ENCODE measurements at places on chromosomes 5 and 9.

DNA sequence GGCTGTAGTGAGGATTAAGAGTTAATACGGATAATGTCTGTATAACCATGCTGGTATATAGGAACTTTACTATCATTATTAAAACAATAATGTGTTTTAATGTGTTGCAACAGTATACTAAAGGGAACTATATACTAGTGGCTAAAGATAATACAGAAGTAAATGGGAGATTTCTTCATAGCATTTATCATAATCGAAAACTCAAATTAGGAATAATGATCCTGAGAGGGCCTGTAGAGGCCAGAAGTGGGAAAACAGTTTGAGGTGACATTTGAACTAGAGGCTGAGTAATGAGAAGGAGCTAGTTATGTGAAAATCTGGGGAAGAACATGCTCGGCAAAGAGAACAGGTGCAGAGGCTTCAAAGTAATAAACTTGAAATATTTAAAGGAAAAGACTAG lies 2.9 kb downstream of the TCERG1 start:
- no peak for DNase-seq

DNA sequence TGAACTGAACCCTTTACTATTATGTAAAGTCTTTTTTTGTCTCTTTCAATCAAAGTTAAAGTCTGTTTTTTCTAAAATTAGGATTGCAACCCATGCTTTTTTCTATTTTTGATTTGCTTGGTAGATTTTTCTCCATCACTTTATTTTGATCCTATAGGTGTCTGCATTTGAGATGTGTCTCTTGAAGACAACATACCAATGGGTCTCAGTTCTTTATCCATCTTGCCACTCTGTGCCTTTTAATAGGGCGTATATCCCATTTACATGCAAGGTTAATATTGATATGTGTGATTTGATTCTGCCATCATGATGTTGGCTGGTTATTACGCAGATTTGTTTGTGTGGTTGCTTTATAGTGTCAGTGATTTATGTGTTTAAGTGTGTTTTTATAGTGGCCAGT lies 436.0 kb upstream of the SEMA6A start:
- DNase-seq, result no peak

- no peak for DNase-seq
These were observed 332.3 kb downstream of the NPR3 start for GRCh38 chr5:33043343-33043997.

DNA sequence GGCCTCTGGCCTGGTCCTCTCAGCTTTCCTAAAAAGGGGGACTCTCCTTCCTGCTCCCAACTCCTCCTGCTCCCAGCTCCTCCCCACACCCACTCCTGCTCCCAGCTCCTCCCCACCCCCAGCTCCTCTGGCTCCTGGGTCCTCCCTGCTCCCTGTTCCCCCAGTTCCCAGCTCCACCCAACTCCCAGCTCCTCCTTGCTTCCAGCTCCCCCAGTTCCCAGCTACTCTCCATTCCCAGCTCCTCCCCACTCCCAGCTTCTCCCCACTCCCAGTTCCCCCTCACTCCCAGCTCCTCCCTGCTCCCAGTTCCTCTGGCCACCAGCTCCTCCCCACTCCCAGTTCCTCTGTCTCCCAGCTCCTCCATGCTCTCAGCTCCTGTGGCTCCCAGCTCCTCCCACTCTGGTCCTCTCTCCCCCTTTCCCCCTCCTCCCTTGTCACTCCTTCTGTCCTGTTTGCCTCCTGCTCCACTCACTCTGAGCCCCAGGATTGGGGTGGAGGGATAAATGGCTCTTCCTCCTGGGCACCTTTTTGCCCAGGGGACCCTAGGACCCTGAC lies 75.7 kb downstream of the KCNT1 start:
- no peak for DNase-seq

DNA sequence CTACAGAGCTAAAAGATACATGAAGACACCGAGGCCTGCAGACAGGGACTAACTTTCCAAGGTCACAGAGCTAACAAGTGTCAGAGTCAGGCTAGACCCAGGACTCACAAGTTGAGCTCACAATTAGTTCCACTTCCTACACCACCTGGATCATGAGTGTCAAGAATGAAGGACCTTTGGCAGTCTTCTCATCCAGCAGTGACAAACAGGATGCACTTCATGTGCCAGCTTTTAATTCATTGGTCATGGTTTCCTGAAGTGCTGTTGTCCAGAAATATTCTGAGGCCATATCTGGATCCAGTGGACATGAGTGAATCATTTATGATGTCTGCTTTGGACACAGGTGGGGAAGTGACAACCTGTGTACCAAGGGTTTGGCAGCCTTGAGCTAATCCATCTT lies 77.4 kb downstream of the KCNIP1 start:
- no peak for DNase-seq

DNA sequence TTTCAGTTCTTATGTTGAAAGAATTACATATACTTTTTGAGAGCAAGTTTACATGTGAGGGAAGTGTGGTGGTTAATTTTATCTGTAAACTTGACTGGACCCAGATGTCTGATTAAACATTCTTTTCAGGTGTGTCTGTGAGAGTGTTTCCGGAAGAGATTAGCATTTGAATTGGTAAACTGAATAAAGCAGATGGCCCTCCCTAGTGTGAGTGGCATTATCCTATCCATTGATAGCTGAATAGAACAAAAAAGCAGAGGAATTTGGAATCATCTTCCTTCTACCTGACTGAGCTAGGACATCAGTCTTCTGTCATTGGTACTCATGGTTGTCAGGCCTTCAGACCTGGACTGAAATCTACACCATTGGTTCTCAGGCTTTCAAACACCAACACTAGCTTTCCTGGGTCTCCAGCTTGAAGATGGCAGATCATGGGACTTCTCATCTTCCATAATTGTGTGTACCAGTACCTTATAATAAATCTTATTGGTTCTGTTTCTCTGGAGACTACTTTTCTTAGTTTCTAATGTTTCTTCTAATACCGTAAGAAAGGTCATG lies 36.6 kb downstream of the NREP start:
- no peak for DNase-seq

DNA sequence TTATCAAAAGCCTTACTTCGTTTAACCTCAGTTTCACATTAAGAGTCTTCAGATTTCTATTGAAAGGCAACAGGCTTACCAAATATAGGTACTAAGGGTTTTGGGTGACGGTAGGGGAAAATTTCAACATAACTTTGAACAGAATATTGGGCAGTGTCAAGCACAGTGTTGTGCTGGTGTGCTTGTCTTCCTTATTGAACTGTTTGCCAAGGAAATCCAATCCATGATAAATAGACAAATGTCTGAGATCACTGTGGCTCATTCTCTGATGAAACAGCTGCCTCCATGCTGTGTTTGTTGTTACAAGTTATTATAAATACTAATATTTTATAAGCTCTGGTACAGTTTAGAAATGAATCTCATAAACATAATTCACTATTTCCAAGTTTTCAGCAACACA lies 730.1 kb downstream of the NR2F1-AS1 start:
- no peak for DNase-seq

GRCh38 chr5:121424976-121425375 lies 426.7 kb upstream of the FTMT start:
- DNase-seq, result no peak

DNA sequence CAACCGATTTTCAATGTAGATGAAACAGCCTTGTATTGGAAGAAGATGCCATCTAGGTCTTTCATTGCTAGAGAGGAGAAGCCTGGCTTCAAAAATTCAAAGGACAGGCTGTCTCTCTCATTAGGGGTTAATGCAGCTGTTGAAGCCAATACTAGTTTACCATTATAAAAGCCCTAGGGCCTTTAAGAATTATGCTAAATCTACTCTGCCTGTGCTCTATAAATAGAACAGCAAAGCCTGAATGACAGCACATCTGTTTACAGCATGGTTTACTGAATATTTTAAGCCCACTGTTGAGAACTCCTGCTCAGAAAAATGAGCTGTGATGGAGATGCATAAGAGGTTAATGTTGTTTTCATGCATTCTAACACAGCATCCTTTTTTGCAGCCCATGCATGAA lies 188.5 kb downstream of the TRIM32 start:
- DNase-seq, result no peak

DNA sequence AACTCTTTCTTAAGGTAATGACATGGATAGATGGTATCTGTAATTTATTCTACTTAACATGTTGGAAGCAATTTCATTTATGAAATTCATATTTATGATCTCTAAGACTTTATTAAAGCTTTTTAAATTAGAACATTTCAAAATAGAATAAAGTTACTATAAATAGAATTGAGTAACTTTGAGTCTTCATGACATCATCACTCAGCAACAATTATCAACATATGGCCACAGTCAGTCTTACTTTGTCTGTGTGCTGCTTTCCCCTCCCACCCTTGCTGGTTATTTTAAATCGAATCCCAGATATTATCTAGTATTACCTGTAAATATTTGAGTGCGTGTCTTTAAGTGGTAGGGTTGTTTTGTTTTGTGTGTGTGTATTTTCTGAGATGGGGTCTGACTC lies 65.2 kb downstream of the IPO11 start:
- DNase-seq, result peak; percentile 51

- DNase-seq, result no peak
These were observed 111.4 kb downstream of the ENC1 start for GRCh38 chr5:74529101-74529500.

DNA sequence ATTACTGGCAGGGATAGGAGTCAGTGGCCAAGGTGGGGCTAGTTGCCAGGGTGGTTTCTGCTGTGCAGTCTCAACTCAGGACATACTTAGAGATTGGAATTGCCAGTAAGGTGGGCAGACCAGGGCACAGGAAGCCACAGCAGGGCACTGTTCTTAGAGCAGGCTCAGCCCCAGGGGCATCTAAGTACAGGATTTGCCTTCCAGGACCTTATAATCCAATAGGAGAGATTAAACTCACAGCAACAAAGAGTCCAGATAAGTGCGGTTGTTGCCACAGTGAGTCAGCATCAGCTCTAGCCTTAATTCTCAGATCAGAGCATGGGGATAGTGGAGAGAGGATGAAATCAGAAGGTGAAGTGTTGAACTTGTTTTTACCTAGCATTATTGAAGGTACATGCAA lies 265.8 kb upstream of the TRPC7 start:
- DNase-seq, result no peak

DNA sequence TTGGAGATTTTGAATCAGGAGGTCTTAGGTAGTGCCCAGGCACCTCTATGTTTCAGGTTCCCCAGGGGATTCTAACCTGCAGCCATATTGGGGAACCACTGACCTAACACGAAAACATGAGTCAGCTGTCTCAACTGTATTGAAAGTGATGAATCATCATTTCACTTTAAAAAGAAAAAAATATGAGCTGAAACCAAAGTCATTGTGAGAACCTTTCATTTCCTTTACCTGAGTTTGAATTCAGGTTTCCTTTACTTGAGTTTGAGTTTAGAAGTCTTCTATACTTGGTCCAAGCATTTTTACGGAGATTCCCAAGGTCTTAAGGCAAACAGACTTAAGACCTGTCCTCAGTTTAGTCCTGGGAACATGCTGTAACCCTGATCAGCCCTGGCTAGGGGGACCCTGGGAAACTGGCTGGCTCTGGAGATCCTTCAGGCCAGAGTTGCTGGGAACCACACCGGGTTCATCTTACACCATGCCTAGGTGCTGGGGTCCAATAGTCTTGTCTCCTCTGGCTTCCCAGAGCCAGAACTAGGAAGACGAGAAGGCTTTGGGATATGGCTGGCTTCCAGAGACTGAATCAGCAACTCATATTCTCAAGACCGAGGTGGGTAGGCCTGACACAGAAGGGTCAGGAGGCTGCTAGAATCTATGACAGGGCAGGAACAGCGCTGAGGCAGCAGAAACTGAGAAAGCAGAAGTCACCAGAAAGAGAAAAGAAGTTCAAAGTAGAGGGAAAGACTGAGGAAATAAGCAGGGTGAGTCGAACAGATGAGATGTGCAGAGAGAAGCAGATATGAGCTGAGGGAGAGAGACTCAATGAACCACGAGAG lies 16.4 kb upstream of the PDCD1LG2 start:
- peak; percentile 92 for DNase-seq

DNA sequence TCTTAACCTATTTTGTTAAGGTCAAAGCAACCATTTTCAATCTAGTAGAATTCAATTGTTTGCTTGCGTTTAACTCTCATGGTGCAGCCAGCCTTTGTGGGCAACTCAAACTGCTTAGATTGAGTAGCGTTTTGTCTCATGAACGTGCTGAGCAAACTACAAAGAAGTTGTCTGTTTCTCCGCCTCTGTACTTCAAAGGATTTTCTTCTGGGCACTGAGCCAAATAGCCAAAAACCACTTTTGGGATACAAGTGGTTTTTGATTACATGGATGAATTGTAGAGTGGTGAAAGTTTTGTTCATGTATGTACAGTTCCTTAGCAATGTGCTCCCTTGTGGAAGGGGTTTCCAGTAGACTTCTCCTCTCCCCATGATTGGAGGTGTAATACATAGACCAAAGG lies 122.9 kb downstream of the CFAP90 start:
- DNase-seq, result no peak
